CD4-positive, alpha-beta T cell (primary cell): ENCODE measurements at places on chromosomes 3 and 15. TPM values are rescaled to one million over a fixed set of nuclear protein-coding genes. Genes with fewer than 3 reads are reported as not detected.

DNA sequence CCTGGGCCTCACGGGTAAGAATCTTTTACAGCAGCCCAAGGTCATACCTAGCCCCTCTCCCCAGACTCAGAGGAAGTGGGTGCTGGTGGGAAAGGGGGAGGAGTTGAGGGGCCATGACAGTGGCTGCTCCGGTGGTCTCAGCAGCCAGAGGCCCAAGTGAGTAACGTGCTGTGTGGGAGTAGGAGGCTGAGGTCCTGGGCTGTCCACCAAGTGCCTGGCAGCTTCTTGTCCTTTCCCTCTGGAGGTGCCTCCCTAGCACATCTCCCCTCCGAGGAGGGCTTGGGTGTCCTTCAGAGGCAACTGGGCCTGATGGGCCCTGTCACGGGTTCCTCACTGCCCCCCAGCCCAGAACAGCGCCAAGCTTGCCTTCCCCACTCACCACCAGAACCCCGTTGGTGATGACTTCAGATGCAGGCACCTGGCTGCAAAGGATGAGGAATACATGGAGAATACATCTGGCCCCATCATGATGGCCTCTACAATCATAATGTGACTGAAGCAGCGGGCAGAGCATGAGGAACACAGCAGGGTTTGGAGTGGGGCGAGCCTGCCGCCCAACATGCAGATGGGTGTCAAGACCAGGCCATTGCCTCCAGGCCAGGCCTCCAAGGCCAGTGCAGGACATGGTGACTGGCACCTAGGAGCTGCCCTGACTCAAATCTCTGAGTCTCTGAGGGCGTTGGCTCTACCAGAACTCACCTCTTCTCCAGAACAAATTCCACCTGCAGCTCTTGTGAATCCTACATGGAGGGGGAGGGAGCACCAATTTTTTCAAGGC is 3.3 kb downstream of the PLA2G4F start:
- no peak for DNase-seq
- H3K27me3 ChIP-seq: no peaks in the 10 kb centered on the region
- H3K36me3 ChIP-seq: no peaks in the 10 kb centered on the region
- no peak overlapping the region for H3K4me3 ChIP-seq
- no peaks in the 10 kb centered on the region for H3K4me1 ChIP-seq
- H3K27ac ChIP-seq: no peak overlapping the region

DNA sequence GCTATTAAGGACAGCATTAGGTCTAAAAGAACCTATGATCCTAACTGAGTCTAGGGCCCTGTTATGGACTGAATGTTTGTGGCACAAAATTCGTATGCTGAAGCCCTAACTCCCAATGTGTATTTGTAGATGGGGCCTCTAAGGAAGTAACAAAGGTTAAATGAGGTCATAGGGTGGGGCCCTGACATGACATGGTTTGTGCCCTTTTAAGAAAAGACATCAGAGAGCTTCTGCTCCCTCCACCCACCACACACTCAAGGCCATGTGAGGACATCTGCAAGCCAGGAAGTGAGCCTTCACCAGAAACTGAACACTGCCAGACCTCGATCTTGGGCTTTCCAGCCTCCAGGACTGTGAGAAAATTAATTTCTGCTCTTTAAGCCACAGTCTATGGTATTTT is 49.2 kb downstream of the PHC3 start:
- no peak for DNase-seq
- H3K4me1 ChIP-seq: peaks cover 13% of the 10 kb centered on the region

DNA sequence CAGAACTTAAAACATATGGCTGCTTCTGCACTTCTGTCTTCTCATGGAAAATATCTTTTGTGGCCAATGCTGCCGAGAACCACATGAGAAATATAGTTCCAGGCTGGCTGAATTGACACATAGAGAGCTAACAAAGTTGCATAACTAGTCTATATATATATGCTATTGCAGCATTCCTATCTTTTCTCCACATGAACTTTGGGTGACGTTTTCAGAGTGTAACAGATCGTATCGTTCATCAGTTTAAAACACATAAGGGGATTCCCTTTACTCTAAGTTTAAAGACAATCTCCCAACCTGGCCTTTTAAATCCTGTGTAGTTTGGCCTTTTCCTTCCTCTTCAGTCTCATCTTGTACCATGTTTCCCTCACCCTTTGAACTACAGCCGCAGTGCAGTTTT is 394.2 kb upstream of the CBLB start:
- no peak overlapping the region for H3K27ac ChIP-seq
- H3K27me3 ChIP-seq: no peaks in the 10 kb centered on the region
- H3K4me1 ChIP-seq: no peaks in the 10 kb centered on the region
- no peaks in the 10 kb centered on the region for H3K36me3 ChIP-seq
- no peak overlapping the region for H3K4me3 ChIP-seq
- no peak for DNase-seq

DNA sequence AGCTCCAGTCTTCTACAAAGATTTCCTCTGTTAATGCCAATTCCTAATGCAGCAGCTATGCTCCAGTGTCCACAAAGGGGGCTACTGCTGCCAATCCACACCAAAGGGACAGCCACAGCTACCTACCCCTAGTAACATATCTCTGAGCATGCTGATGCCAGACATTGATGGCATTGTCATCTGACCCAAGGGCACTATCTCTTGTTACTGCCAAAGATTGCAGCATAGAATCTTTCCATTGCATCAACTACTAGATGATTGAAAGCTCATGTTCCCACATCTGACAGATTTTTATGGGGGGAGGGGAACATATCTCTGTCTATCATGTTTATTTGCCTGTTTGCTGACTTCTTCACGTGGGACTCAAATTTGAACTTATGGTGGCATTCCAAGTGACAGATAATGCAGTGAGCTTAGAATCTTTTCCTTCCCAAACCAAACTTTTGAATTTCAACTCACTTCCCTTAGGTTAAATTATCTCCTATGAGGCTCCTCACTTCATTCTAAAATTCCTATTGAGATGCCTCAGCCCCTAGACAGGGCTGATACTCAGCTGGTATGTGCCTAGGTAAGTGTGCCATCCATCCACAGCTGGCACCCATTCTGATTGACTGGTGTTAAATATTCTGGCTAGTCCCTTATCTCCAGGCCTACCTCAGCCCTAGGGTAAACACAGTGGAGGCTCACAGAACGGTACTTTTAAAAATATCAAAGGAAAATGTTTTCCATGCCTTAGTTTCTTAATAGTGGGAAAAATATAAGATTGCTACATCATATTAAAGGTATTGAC is 100.3 kb downstream of the STRIT1 start:
- H3K36me3 ChIP-seq: no peaks in the 10 kb centered on the region
- no peaks in the 10 kb centered on the region for H3K27me3 ChIP-seq
- H3K4me3 ChIP-seq: no peak overlapping the region
- H3K27ac ChIP-seq: no peak overlapping the region
- no peaks in the 10 kb centered on the region for H3K4me1 ChIP-seq

DNA sequence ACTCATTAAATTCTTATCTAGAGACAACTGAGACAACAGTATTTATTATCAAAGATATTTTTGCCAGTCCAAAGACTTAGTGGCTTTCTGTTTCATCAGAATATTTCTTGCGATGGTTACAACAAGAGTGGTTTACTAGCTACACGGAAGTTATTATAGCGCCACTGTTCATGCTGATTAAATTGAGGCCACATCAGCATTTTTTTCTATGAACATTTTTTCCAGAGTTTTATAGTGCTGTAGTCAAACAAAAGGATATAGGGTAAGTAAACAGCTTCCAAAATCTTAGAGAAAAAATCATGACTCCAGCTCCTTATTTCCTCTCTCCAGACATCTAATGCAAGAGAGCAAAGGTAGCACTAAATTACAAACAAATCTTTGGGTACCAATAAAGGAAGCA is 1264.4 kb downstream of the ZPLD1 start:
- no peak overlapping the region for H3K4me3 ChIP-seq
- no peak overlapping the region for H3K27ac ChIP-seq
- DNase-seq: no peak
- H3K4me1 ChIP-seq: no peaks in the 10 kb centered on the region
- no peaks in the 10 kb centered on the region for H3K27me3 ChIP-seq
- no peaks in the 10 kb centered on the region for H3K36me3 ChIP-seq

DNA sequence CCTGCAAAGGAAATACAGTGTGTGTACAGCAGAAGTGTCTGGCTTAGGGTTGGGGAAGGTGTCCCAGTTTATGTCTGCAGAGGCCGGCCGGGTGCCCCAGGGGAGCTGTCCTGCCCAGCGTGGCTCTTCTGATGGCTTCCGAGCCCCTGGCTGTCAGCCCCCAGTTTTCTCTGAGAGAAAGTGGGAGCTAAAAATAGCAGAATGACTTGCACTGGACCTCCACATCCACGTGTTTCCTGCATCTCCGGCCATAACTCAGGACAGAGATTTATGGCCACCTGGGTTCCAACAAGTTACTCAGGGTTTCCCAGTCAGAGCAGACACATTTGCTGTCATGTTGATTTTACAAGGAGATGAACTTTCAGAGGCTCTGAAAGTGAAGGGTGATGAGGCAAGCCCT is 192.0 kb downstream of the ATP10A start:
- H3K36me3 ChIP-seq: no peaks in the 10 kb centered on the region
- H3K27me3 ChIP-seq: peaks cover 14% of the 10 kb centered on the region
- no peak for DNase-seq
- H3K4me3 ChIP-seq: no peak overlapping the region

DNA sequence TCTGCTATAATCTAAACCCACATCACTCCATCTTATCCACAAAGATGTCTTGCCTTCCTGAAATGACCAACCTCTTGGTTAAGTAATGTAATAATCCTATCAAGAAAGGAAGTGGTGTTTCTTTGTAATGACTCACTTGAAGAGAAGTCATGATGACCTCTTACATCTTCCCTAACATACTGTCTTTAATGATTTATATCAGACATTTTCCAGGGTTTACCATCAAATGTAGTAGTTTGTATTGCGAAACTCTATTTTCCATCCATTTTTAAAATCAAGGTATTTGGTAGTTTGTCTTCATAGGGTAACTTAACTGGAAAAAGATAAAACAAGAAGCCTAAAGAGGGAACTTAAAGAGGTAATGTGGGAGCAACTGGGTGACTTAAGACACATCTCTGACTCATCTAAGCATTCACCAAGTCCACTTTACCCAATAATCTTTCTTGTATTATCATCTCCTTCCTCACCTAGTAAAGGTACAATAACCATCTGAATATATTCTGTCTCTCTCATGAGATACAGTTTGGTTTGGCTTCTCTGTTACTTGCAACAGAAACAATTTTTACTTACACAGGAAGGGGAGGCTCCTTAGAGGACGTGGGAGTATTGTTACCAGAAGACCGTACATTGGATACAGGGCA is 5.7 kb upstream of the MAPK6 start:
- H3K4me3 ChIP-seq: no peak overlapping the region
- DNase-seq: no peak
- H3K36me3 ChIP-seq: no peaks in the 10 kb centered on the region

- DNase-seq: no peak
- H3K36me3 ChIP-seq: no peaks in the 10 kb centered on the region
- H3K4me1 ChIP-seq: no peaks in the 10 kb centered on the region
- H3K4me3 ChIP-seq: no peak overlapping the region
- peaks cover 10% of the 10 kb centered on the region for H3K27me3 ChIP-seq
Observed at GRCh38 chr15:94600505-94600904, 369.1 kb downstream of the MCTP2 start.

DNA sequence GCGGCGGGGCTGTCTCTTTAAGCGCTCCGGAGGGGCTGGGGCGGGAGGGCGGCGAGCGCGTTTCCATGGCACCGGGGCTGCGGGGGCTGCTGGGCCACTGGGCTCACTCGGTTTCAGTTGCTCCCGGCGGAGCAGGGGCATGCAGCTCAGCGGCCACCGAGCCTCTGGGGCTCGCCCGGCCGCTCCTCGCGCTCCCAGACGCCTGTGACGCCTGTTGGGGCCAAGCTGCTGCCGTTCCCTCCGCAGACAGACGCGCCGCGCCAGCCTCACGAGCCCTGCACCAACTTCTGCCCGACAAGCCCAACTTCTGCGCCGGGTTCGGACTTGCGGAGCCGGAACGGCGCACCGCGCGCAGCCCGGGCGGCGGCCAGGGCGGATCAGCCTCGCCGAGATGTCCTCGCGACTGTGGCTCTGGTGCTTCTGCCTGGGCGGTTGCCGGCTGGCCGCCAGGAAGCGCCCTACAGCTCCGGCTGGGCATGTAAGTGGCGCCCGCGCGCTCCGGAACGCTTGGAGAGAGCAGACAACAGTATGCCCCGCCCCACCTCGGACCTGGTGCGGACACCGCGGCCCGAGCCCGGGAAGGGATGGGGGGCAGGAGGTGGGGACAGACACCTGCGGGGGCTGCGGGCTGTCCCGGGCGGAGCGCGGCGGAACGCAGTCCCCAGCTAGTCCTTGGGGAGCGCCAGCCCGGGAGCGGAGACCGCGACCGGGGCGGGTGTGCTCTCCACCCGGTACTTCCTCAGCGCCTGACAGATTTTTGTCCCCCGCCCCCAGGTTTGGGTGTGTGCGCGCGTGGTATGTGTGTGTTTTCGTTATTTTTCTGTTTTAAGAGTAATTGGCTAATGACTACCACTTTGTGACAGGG is 154.1 kb upstream of the GOLIM4 start:
- H3K4me1 ChIP-seq: peaks cover 4% of the 10 kb centered on the region
- H3K27me3 ChIP-seq: peaks cover 20% of the 10 kb centered on the region
- H3K4me3 ChIP-seq: no peak overlapping the region
- H3K36me3 ChIP-seq: no peaks in the 10 kb centered on the region

DNA sequence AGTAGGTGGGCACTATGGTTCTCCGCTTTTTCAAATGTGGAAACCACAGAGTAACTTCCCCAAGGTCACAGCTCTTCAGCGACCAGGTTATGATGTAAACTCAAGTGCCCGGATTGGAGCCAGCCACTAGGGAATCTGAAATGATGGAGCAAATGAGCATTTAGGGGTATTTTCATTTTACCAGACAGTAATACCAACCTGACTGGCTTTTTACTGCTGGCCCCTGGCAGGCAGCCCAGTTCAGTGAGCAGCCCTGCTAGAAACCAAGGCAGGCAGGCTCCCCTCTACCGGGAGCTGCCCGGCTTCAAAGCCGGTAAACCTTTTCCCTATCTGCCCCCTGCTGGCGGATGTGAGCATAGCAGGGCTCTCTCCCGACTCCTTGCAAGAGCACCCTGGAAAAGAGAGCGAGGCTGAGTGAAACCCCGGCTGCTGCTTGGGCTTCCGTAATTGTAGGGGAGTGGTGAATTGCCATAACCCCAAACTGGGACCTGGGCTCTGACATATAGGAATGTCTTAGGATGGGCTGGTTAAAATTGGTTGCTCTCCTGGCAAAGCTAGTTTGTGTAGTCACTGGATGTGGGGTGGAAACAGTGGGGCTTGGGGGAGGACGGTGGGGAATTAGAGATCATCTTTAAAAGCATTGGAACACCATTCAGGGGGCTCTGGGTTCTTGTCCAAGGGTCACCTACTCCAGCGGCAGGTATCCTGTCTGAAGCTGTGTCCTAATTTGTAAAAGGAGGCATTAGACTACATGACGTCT is 98.0 kb upstream of the TNFAIP8L3 start:
- H3K36me3 ChIP-seq: no peaks in the 10 kb centered on the region
- H3K27me3 ChIP-seq: peaks cover 6% of the 10 kb centered on the region
- no peak overlapping the region for H3K27ac ChIP-seq
- peaks cover 5% of the 10 kb centered on the region for H3K4me1 ChIP-seq

The GTF2A2 gene
- total RNA-seq: 40.3 TPM

The SEMA7A gene
- total RNA-seq: 2.7 TPM

The CHRNA5 gene
- 0.25 TPM for total RNA-seq

The SLC6A1 gene
- not detected for total RNA-seq
